ENCODE measurements at places on chromosomes 6 and 20.
A peak's percentile ranks its signal among the peaks of the same experiment; 100 is the strongest.

- peak; percentile 40 for DNase-seq
Measured at GRCh38 chr6:126118058-126118755, 131.9 kb downstream of the TRMT11 start.

DNA sequence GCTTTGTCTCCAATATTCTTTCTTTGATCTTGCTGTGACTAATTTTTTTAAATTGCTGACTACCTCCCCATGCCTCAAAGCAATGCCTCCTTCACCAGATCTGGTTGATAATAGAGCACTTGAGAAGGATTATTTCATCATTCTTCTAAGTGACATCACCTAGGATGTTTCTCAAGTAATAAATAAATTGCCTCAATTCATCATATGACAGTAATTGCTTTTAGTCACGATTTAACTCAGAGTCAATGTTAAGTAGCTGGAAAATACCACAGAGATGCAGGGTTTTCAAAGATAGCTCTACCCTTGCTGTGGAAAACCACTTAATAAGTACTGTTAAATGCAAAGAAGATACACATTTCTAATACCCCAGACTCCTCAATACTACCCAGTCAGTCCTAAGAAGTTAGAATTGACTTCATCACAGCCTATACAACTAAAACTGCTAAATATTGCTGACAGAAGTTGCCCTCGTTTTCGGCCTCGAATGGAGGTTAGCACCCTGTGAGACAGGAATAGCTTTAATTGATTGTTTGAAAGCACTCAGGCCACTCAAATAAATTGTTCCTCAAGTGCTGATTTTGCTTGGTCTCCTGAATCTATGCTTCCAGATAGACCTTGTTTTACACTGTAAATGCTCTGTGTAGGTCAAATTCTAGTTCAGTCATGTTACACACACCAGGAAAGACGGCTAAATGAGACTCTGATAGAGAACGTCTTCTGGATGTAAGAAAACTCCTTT lies 640.6 kb upstream of the CHD6 start:
- no peak for DNase-seq

DNA sequence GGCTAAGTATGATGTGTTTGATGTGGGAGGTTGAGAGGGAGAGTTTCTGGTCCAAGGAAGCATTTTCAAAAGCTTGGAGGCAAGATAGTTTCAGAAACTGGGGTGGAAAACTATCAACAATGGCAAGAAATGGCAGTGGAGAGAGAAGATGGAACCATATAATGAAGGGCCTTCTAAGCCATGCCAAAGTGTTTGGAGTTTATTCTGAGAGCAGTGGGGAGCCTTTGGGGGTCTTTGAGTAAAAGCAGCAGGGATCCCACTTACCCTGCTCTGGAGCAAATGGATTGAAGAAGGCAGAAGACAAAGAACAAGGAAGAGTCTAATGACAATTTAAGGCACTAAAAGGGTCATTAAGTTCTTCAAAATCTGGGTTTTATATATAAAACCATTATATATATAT lies 538.9 kb downstream of the UTRN start:
- DNase-seq: no peak

DNA sequence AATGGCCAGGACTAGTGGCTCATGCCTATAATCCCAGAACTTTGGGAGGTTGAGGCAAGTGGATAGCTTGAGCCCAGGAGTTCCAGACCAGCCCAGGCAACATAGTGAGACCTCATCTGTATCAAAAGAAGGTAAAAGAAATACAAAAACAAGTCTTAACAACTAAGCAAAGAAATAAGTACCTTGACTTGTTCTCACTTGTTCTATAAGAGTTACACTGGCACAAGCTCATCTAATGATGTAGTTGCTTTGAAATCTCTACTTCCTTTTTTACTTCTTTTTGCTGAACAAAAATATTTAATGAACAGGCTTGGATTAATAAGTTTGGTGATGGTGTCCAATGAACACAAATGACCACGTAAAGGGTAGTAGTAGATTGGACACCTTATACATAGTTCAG lies 72.2 kb downstream of the SGK1 start:
- no peak for DNase-seq

DNA sequence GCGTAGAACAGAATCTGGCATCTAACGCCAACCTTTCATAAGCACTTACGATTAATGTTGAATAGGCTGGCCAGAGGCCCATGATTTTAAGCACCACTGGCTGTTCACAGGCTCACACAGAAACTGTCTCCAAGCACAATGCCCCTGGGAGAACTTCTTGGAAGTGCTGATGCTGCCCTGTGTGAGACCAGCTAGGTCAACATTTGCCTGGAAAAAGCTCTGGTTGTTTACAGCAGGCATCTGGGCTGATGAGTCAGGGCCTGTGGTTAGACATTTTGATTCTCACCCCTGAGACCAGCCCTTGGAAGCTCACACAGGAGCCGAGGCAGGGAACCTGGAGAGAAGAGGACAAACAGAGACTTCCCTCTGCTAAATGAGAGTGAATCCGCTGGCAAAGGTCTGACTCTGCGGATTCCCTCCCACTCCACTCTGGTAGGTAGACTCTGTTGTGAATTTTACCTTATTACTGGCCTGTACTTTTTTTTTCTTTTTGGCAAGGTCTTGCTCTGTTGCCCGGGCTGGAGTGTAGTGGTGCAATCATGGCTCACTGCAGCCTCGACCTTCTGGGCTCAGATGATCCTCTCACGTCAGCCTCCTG lies 6.8 kb upstream of the SULF2 start:
- peak; percentile 89 for DNase-seq

- DNase-seq: no peak
Measured at GRCh38 chr6:82978362-82978945, 87.2 kb downstream of the UBE3D start.

DNA sequence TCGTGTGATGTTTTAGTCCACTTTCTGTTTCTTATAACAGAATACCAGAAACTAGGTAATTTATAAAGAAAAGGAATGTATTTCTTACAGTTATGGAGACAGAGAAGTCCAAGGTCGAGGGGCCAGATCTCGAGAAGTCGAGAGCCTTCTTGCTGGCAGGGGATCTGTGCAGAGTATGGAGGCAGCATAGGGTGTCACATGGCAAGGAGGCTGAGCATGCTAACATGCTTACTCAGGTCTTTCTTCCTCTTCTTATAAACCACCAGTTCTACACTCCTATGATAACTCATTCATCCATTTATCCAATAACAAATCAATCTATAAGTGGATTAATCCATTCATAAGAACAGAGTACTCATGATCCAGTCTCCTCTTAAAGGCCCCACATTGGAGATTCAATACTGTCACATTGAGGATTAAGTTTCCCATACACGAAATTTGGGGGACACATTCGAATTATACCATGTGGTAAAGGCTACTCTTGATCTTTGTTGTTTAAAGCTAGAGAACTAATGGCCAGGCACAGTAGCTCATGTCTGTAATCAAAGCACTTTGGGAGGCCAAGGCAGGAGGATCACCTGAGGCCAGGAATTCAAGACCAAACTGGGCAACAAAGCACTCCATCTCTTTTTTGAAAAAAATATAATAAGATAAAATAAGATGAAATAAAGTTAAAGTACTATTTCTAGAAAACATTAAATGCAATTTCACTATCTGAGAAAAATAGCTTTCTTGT lies 2.1 kb downstream of the GOPC start:
- peak; percentile 13 for DNase-seq

DNA sequence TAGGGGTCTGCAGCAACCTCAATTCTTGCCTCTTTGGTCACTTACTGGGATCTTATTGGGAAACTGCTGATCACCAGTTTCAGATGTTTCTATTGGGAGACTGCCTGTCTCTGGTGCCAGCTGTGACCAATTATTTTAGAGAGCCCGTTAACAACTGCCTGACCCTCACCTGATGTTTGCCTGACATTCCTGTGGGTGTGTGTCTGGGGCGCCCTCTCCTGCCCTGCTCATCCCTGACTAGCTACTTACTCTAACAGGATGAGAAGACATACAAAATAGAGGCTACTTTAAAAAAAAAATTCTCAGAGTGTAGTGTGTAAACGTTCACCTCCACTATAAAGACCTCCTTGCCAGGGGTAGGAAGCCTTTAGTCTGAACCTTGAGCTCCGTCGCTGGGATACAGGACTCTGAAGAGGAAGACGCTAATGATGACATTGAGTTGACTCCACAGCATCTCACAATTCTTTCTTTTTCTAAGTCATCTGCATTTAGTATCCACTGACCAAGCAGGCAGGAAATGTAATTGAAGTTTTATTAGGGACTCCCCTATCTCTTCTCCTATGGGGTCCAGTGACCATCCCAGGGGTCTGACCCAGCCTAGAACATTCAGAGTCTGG lies 54.6 kb upstream of the DDR1 start:
- DNase-seq: no peak

Measured in astrocyte of the spinal cord (primary cell).